NCI-H2107 (cell line): ENCODE measurements at places on chromosomes 6 and 20.

DNA sequence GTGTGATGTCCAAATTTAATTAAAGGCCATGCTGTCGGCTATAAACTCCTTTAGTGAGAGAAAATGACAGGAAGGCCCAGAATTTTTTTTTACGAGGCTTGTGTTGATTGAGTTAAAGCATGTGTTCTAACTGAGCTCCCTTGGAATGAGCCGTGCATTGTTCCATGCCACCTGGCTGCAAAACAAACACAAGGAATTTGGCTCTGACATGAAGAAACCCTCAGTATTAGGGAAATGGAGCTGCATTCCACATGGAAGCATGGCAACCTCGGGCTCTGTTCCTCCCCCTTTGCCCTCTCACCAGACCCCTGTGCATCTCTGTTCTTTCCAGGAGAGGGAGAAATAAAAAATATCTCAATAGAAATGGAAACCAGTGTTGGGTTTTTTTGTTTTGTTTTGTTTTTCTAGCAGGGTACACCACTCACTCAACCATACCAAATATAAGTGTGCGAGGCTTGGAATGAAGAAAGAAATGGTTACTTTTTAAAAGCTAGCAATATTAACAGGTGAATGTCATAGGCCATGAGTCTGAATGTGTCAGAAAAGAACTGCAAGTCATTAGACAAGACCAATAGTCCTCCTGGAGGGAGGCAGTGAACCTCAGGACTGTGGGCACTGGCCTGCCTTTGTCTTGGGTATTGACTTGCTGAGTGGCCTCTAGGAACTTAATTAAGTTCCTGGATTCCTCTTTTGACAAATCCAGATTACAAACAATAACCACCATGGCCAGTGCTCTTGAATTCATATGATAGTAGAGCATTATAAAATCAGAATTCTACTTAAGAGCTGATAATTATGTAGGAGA, 935.1 kb downstream of the KIF16B start:
- DNase-seq, result no peak

DNA sequence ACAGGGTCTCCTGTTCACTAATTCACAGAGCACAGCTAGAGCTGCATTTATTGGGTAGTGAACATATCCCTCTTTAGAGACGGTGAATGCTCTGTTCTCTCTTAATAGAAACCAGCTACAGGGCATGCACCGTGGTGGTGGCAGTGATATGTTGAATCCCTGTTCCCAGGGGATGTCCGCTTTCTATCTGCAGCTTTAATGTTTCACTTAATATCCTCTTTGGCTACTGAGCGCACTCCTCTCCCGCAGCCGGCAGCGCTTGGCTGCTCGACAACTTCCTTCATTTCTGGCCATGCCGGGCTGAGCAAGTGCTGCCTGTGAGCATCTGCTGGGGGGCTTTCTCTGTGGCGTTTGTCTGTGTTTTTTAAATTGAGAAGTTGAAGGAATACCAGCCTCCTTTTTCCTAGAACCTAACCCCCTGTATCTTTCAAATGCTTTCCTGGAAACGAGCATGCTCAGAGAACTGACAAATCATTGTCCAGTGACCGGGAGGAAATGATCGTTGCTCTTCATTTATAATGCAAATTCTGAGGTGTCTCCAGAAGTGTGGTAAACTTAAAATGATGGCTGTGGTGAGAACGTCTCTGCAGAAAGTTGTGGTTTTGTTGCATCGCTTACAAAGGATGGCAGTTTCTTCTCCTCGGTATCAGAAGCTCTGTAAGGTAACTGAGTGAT, 297.9 kb downstream of the UTRN start:
- no peak for DNase-seq

DNA sequence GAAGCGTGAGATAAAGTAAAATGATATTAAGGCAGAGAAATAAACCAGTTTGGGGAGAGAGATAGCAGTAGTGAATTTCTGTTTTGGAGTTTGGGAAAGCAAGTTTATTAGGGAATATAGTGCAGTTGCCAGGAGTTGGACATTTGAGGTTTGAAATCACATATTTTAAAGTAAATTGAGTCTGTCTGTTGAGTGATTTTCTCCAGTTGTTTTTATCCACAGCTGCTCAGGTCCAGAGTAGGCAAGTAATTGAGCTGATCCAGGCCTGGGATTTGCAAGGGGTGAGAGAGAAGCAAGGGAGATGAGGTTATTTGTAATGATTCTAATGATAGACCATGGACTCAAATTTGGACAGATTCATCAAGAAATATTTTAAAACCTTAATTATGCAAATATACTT, 481.9 kb downstream of the UTRN start:
- no peak for DNase-seq

- DNase-seq, result no peak
Observed at GRCh38 chr6:43895656-43896328, 125.8 kb downstream of the VEGFA start.

GRCh38 chr6:18415671-18416340, 28.7 kb downstream of the RNF144B start:
- DNase-seq, result no peak

DNA sequence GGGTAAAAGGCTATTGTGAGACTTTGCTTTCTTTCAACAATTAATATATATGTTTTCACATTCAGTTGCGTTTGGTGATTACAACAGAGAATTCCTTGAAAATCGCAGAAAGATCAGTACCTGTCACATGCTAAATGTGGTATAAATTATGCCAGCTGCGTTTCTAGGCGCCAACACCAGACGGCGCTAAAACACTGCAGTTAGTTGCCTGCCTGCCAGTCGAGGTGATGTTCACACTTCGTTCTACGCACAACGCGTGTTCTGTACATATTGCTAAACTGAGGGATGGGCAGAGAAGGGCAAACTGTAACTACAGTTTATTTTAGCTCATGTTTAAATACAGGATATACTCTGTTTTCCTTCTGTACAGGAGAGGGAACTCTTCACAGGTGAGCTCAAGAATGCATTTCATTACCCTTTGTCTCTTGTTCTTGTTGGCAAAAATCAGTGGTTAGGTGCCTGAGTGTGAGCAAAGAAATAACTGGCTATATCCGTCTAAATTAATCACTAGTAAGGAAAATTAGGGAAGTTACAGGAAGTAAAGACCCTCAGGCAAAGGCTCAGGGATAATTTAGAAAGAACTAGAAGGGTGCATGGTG, 100.1 kb upstream of the RGS17 start:
- no peak for DNase-seq

GRCh38 chr6:72716916-72717315, 95.1 kb downstream of the KCNQ5 start:
- DNase-seq, result no peak

GRCh38 chr20:17771206-17772004, 71.6 kb downstream of the BANF2 start:
- no peak for DNase-seq
